ENCODE measurements at places on chromosomes 3 and 15.

DNA sequence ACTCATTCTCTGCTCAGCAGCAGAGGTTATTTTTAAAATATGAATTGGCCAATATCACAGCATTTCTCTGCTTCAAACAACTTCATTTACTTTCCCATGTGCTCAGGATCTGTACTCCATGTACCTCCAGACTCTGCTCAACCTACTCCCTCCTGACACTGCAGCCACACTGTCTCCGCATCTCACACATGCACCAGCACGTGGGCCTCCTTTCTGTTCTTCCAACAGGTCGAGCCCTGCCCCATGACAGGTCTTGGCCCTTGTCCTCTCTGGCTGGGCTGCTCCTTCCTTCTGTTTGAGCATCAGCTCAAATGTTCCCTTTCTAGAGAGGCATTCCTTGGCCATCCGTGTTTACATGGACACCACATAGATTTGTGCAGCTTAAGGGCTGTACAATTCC, 195.7 kb downstream of the EBLN2 start:
- no peak for DNase-seq

- DNase-seq = no peak
Measured at GRCh38 chr15:49901996-49902684, 216.9 kb downstream of the ATP8B4 start.

DNA sequence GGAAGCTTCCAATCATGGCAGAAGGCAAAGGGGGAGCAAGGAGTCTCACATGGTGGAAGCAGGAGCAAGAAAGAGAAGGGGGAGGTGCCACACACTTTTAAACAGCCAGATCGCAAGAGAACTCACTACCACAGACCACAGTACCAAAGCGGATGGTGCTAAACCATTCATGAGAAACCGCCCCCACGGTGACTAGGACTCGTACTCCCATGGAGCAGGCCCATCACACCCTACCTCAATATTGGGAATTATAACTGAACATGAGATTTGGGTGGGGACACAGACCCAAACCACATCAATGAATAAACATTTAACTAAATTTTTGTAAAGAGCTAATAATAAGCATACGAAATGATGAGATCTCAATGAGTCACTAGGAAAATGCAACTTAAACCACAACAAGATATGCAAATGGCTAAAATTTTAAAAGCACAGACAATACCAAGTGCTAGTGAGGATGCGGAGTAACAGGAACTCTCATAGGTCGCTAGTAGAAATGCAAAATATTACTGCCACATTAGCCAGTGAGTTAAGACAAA, 10.0 kb downstream of the MRPS25 start:
- DNase-seq = no peak

GRCh38 chr3:52147804-52148203, 6.4 kb downstream of the POC1A start:
- DNase-seq = no peak

DNA sequence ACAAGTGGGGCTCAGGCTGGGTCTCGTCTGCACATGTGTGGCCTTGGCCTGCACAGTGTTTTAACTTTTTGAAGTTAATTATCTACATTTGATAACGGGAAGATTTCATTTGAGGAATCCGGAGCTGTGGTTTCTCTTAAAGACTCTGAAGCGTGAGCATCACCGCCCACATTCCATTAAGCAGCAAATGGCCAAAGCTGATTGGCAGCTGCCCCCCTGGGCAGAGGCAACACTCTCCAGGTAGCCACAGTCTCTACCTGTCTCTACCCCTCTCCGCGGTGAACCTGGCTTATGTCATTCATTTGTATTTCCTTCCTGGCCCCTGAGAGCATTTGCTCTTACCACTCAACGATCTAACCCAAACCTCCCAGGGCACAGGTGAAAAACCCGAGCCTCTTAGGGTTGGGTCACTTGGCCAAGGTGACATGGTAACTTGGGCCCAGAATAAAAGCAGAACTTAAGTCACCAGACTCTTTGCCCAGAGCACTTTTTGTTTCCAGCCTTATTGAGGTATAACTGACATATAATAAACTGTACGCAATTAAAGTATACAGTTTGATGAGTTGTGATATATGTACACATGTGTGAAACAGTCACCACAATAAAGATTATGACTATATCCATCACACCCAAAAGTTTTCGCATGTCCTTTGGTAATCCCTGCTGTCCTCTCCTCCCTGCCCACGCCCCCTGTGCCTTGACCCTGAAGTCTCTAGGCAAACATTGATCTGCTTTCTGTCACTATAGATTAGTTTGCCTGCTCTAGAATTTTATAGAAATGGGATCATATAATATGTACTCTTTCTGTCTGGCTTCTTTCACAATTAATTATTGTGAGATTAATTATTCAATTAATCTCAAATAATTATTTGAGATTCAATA, 245.7 kb upstream of the HES1 start:
- DNase-seq = no peak

- DNase-seq = no peak
Measured at GRCh38 chr3:51961602-51962569, 5.4 kb downstream of the PCBP4 start.
